Chondrocyte (in vitro differentiated cells): ENCODE measurements at places on chromosomes 1 and 21. TPM values are rescaled to one million over a fixed set of nuclear protein-coding genes. Genes with fewer than 3 reads are reported as not detected.

Gene CRP
- total RNA-seq = not detected in 3 replicates

DNA sequence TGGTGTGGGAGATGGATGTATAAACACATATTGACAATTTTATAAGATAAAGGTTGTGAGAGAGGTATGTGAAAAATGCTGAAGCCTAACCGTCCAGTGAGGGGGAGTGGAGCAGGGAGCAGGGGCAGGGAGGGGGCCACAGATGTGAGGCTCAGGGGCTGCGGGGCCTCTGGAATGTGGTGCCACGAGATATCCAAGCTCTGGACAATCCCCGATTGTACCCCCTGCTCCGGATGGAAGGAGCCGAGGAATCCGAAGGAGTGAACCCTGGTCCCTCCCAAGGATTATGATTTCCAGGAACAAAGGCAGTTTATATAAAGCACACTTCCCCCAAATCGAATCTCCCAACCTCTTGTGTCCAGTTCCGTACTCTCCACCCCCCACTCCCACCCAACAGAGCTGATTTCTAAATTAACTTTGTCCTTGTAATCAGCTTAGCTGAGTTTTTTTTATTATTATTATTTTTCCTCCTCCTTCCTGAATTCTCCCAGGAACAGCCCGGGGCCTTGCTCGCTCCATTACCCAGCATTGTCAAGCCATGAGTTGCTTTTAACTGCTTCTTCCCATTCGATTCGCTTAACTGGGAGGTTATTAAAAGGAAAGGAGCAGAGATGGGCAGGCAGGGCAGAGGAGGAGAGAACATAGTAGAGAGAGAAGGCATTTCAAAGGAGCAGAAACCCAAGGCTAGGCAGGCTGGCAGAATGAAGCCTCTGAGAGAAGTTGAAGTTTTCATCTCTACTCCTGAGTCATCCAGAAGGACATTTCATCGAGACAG, 9.4 kb downstream of the KIRREL1 start:
- no peaks in the 10 kb centered on the region for H3K27me3 ChIP-seq
- DNase-seq = no peak
- H3K36me3 ChIP-seq = peaks cover 8% of the 10 kb centered on the region
- H3K27ac ChIP-seq = peak overlapping the region; percentile 94
- peaks cover 98% of the 10 kb centered on the region for H3K4me1 ChIP-seq

Gene LIN9
- 2.1 to 3.0 TPM (median 2.2 TPM) in 3 replicates for total RNA-seq

DNA sequence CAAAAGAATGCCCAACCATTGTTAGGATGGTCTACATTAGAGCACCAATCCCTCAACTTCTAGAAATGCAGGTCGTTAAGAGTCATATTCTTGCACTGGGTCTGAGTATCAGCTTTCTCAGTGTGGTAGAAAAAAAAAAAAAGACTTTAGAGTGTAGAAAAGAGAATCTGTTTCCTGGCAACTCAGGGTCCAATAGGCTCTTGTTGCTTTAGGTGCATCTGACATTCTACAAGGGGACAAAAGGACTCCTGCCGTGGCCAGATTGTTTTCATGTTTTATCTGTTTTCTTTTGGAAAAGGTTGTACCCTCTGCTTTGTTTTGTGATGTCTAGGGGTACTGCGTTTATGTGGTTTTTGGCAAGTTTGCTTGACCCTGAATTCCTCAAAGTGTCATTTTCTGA, 105.4 kb upstream of the KCNK2 start:
- no peak overlapping the region for H3K27ac ChIP-seq
- no peaks in the 10 kb centered on the region for H3K36me3 ChIP-seq
- no peaks in the 10 kb centered on the region for H3K27me3 ChIP-seq

DNA sequence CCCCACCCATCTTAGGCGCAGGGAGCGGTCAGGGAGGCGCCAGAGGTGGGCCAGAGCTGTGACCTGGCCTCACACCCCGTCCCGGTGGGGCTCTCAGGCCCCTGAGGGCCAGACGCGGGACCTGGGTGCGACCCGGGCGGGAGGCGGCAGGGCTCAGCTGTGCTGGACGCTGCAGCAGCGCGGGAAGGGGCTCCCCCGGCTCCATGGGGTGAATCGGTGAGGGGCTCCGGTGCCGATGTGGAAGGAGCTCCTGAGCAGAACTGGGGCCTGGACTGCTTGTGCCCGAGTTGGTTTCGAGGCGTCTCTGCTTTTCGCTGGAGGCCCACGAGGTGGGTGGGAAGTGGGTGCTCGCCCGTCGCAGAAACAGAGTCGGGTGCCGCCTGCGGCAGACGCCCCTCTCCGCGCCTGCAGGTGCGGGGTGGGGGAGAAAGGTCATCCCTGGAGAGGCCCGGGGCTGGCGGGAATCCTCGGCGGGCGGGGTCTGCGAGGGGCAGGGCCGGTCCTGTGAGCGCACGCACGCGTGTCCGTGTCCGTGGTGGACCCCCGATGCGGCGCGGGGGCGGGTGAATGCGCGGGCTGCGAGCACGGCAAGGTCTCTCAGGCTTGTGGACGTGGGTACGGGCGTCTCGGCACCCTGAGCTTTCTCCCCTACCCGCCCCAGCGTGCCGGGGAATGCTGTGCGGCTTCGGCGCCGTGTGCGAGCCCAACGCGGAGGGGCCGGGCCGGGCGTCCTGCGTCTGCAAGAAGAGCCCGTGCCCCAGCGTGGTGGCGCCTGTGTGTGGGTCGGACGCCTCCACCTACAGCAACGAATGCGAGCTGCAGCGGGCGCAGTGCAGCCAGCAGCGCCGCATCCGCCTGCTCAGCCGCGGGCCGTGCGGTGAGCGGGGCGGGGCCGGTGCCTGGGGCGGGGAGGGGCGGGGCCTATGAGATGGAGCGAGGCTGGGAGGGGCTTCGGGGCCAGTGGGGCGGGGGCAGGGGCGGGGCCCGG, 20.4 kb downstream of the AGRN start:
- peak overlapping the region; percentile 28 for H3K4me3 ChIP-seq
- DNase-seq = no peak
- peaks cover 12% of the 10 kb centered on the region for H3K4me1 ChIP-seq
- H3K27ac ChIP-seq = no peak overlapping the region

- no peak for DNase-seq
- H3K27ac ChIP-seq = peak overlapping the region; percentile 76
- H3K36me3 ChIP-seq = no peaks in the 10 kb centered on the region
Observed at GRCh38 chr21:35504277-35504676, 455.2 kb upstream of the RUNX1 start.

DNA sequence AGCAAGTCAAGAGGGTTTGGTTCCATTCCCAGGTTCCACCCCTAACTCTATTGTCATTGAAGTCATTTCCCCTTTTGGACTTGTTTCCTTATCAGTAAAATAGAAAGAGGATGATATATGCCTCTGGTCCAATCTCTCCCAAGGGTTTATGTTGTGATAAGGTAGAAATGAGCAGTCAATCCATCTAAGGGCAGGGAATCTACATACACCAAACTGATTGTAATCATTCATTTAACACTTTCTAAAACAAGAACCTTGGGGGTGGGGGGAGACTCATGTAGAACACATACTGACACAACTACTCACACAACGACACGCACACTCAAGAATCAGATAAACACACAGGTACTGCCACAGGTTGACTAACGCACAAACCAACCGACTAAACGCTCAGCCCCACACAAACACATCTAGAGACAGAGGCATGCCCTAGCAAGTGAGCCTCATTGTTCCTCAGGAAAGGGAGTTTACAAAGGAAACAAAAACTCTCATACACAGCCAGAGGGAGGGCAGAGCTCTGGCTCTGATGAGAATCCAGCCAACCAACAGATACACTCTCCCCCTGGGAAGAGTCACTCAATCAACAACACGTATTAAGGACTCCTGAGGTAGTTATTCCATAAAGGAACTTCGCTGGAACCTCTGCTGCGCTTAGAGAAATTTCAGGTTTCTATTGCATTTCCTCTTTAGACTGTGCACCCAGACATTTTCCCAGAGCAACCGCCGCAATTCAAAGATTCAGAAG, 1.0 kb downstream of the F11R start:
- H3K4me1 ChIP-seq = peaks cover 20% of the 10 kb centered on the region
- DNase-seq = no peak
- H3K27me3 ChIP-seq = peaks cover 45% of the 10 kb centered on the region
- H3K4me3 ChIP-seq = peak overlapping the region; percentile 83

DNA sequence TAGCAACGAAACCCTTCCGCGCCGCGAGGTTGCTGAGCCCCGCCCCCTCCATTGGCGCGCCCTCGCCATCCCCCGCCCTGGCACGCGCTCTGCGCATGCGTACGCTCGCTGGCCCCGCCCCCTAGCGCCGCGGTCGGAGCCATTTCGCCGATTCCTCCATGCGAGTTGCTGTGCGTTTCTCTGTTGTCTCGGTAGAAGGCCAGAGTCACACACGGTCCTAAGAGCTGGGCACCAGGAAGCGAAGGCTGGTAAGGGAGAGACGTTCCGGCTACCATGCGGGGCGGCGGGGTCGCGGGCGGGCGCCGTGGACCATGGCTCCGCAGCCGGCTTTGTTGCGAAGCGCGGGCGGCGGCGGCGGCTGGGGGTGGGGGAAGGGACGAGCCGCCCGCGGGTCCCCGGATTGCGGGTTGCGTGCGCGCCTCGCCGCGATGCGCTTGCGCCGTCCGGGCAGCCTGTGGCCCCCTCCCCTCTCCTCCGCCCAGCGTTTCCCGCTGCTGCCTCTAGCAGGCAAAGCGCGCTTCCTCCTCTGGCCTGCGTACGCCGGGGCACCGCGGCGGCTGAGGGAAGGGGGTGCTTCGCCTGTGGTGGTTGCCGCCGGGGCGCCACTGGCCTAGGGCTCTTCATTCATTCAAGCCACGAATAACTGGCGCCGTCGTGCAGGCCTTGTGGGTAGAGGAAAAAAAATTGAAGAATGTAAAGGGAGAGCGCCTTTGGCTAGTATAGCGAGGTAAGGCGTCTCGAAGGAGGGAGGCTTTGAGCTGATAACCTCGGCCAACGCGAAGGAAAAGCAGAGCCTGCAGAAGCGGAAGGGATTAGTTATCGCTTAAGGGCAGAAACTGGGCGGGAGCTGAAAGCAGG, at the start of gene DHX9:
Gene DHX9, plus strand, starts transcription at position 139 of the 858 bp plus-strand sequence. CDS start 3,220 bp downstream, outside the sequence.
- peak within 1 kb of the TSS; percentile 99 for H3K4me3 ChIP-seq
- H3K4me1 ChIP-seq = peaks cover 34% of the 10 kb centered on the region
- H3K27ac ChIP-seq = peak within 1 kb of the TSS; percentile 99

GRCh38 chr21:36968414-36968813, 1.9 kb upstream of the HLCS start:
- no peak for DNase-seq
- no peaks in the 10 kb centered on the region for H3K36me3 ChIP-seq
- H3K27ac ChIP-seq = no peak overlapping the region

- H3K27ac ChIP-seq = no peak overlapping the region
- no peak for DNase-seq
- H3K4me1 ChIP-seq = peaks cover 14% of the 10 kb centered on the region
Observed at GRCh38 chr1:240613356-240614142, 1.6 kb upstream of the GREM2 start.

- no peak for DNase-seq
- H3K4me3 ChIP-seq = no peak overlapping the region
- H3K4me1 ChIP-seq = peaks cover 14% of the 10 kb centered on the region
- peaks cover 2% of the 10 kb centered on the region for H3K36me3 ChIP-seq
- peak overlapping the region; percentile 81 for H3K27ac ChIP-seq
Observed at GRCh38 chr1:228938537-228938901, 203.2 kb downstream of the RHOU start.

GRCh38 chr1:154151311-154151710, 3.6 kb downstream of the NUP210L start:
- peaks cover 46% of the 10 kb centered on the region for H3K4me1 ChIP-seq
- no peaks in the 10 kb centered on the region for H3K27me3 ChIP-seq
- peaks cover 3% of the 10 kb centered on the region for H3K36me3 ChIP-seq
- DNase-seq = no peak
- peak overlapping the region; percentile 50 for H3K27ac ChIP-seq

Gene AHCTF1
- total RNA-seq = 21.3 to 34.6 TPM (median 24.8 TPM) in 3 replicates
